ENCODE measurements at places on chromosomes 12 and 14. TPM values are rescaled to one million over a fixed set of nuclear protein-coding genes. Genes with fewer than 3 reads are reported as not detected.

The TPPP2 gene
- not detected for total RNA-seq

- no peak for DNase-seq
- no peak overlapping the region for H3K4me3 ChIP-seq
- H3K27me3 ChIP-seq = no peaks in the 10 kb centered on the region
- H3K27ac ChIP-seq = no peak overlapping the region
- no peaks in the 10 kb centered on the region for H3K4me1 ChIP-seq
- H3K36me3 ChIP-seq = no peaks in the 10 kb centered on the region
Observed at GRCh38 chr12:38711054-38711453, 194.3 kb downstream of the CPNE8 start.

DNA sequence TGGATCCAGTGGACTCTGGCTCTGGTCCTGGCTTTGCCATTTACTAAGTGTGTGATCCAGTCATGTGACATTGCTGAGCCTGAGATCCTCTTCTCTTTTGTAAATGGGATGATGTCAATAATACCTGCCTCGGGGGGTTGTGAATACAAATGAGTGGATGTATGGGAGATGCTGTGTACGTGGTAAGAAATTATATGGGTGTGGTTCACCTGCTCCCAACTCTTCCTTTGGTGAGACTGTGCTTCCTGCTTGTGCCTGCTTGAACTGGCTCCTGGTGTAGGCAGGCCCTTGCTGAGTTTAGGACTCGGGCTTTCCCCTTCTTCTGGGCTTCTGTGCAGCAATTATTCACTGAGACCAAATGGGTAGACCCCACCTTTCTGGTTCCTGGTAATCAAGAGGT, 189.5 kb upstream of the FRMD6 start:
- H3K27ac ChIP-seq = no peak overlapping the region
- DNase-seq = no peak
- no peaks in the 10 kb centered on the region for H3K4me1 ChIP-seq
- no peaks in the 10 kb centered on the region for H3K36me3 ChIP-seq
- H3K4me3 ChIP-seq = no peak overlapping the region

The RNASE3 gene
- total RNA-seq = not detected

Data from CD8-positive, alpha-beta memory T cell (primary cell).